ENCODE measurements at places on chromosomes 2 and 18.

DNA sequence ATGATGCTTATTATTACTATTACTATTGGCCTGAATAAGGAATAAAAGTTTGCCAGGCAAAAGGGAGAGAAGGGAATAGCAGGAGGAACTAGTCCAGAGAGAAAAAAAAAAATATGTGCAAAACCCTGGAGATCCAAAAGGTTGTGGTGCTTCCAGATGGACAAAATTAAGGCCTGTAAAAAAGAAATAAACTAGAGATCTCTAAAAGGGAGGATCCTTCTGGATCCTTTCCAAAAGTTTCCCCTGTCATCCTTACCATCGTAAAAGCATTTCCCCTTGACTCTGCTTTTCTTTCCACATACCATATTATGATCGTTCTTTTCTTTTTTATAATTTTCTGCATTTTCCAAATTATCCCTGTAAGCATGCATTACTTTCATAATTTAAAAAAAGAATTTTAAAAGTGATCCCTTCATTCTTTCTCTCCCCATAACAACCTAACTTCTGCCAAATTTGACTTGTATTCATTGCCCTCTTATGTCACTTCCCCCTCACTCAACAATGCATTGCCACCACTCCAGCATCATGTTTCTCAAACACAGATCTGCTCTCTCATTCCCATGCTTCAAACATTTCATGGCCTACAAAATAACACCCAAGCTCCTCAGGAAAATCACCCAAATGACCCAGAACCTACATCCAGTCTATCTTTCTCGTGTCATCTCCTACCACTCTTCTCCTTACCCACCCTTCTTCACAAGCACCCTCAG lies 40.3 kb downstream of the RBMS1 start:
- DNase-seq: no peak

GRCh38 chr2:42309366-42309765 lies 51.7 kb downstream of the COX7A2L start:
- DNase-seq: no peak

DNA sequence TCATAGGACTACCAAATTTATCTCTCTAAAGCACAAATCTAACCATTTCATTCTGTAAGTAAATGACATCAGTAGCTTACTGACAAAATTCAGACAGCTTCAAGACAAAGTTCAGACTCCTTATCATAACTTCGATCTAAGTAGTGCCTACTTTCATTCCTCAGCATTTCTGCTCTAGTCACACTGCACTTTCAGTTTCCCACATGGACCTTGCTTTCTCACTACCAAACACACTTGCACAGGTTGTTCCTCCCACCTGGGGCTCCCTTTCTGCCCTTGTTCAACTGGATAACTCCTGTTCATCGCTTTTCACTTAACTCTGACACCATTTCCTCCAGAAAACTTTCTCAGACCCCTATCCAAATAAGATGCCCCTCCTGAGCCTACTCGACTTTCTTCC lies 22.1 kb upstream of the CCDC150 start:
- DNase-seq: no peak

DNA sequence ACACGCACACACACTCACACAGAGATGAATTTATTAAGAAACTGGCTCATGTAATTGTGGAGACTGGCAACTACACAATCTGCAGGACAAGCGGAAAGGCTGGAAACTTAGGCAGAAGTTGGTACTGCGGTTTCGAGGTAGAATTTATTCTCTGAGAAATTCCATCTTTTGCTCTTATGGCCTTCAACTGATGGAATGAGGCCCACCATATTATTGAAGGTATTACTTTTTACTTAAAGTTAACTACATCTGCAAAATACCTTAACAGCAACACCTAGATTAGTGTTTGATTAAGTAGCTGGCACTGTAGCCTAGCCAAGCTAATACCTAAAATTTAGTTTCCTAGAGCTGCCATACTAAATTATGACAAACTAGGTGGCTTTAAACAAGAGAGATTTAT lies 384.0 kb upstream of the UBE2E3 start:
- no peak for DNase-seq

GRCh38 chr18:25896178-25896780 lies 194.1 kb downstream of the SS18 start:
- DNase-seq: no peak

DNA sequence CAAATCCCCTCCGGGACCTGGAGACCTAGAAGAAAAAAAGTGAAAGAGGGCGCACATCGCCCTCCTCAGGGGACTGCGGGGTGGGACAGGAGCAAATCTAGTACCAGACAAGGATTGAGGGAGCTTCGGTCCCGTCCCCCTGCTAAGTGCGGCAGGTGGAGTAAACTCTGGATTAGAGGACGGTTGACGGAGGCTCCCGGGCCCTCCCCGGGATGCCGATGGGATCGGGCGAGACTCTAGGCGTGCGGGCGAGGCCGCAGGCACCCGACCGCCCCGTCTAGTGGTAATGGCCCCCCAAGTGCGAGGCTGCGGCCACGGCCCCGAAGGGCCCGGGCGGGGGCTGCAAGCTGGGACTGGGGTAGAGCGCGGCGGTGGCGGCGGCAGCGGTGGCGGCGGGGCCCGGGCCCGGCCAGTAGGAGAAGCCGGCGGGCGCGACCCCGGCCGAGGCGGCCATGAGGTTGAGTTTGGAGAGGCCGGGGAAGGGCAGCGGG lies 3.5 kb downstream of the FEV start:
- DNase-seq: no peak

DNA sequence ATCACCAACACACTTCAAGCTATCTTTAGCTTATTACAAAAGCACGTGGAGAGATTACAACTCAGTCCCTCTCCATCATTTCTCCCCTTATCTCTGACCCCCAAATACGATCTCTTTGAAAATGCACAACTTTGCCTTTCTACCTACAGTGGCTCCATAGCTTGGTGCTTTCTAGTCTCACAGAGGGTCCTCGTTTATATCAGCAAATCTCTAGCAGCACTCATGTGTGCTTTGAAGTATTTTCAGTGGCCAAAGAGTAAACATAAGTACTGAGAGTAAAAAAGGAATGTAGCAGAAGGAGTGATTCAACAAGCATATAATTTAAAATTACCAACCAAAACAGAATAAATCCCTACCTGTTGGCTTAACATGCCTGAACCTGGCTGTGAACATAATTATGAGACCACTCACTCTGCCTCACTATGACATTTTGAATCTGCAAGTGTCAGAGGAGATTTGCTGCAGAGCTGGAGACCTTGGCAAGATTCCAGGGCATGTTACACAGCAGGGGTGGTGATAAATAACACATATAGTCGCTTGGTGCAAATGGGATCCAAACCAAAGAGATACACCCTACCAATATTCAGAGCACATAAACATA lies 54.6 kb downstream of the LAMA3 start:
- no peak for DNase-seq

- peak; percentile 58 for DNase-seq
These were observed 4.9 kb upstream of the STK17B start for GRCh38 chr2:196176142-196176738.

GRCh38 chr2:239190361-239190760 lies 210.5 kb downstream of the HDAC4 start:
- DNase-seq: no peak

DNA sequence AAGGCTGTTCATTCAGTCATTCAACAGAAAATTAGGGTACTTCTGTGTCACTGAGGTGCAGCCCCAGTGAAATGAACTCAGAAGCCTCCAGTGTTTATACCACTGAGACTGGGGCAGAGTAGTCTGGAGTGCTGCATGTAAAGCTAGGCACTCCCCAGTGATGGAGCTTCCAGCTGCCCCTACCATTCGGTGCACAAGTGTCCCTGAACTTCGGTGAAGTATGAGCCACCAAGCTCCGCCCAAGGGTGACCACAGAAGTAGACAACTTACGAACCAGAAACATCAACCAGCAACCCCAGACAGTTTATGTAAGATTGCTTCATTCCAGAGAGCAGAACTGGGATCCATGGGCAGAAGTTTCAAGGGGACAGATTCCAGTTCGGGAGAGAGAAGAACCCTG lies 70.6 kb upstream of the FOSL2 start:
- no peak for DNase-seq

DNA sequence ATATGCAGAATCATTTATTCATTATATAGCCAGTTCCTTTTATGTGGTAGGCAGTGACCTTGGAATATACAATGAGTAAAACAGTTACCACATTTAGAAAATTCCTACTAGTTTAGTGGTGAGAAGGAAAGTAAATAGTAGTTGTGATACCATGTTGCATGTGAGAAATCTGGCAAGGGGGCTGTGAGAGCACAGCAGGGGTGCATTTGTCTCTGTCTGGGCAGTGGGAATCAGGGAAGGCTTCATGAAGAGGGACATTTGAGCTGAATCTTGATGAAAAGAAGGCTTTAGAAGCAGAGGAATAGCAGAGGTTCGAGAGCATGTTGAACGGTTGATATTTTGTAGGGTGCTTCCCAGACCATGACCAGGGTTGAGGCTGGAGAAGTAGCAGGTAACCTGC lies 78.7 kb downstream of the RAB3GAP1 start:
- no peak for DNase-seq

DNA sequence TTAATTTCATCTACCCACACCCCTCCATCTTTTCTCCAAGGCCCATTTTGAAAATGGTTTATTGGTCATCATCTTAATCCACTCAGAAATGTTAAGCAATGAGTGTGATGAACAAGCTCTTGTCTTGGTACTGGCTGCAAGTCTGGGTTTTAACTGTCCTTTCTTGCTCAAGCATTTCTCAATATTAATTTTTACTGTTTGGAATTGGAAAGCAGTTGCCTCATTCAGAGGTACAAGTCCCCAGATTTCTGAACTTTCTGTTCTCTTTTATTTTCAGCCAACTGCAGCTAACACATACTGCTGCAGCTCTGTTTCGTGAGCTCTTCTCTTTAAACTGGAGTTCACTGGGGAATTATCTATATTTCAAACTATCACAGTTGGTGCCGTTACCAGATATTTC lies 99.4 kb upstream of the TEX51 start:
- no peak for DNase-seq

DNA sequence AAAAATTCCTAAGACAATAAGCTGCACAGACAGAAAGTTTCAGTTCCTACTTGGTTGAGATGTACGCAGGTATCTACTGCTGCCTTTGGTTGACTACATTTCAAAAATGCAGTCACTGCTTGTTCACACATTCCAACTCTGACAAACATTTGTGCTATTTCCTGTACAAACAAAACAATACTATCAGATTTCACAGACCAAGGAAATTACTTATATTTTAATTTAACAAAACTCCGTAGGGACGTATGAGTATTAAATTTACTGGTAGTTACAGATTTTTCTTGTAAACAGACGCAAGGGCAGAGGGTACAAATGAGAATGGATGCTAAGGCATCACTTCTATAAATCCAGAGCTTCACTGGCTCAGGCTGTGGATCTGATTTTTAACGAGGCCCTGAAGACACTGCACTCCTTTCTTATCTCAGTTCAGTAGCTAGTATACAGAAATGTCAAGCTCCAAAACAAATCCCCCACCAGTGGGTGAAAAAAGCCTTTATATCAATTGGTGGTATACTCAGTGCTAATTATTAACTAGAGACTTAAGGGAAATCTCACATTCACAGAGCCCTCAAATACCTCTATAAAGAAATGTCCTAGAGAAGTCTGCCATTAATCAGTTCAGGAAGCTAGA lies 31.7 kb upstream of the TTC32 start:
- no peak for DNase-seq

- DNase-seq: no peak
These were observed 65.9 kb upstream of the AFF3 start for GRCh38 chr2:100208141-100208770.

- no peak for DNase-seq
These were observed 83.4 kb downstream of the FANCL start for GRCh38 chr2:58157754-58158153.

DNA sequence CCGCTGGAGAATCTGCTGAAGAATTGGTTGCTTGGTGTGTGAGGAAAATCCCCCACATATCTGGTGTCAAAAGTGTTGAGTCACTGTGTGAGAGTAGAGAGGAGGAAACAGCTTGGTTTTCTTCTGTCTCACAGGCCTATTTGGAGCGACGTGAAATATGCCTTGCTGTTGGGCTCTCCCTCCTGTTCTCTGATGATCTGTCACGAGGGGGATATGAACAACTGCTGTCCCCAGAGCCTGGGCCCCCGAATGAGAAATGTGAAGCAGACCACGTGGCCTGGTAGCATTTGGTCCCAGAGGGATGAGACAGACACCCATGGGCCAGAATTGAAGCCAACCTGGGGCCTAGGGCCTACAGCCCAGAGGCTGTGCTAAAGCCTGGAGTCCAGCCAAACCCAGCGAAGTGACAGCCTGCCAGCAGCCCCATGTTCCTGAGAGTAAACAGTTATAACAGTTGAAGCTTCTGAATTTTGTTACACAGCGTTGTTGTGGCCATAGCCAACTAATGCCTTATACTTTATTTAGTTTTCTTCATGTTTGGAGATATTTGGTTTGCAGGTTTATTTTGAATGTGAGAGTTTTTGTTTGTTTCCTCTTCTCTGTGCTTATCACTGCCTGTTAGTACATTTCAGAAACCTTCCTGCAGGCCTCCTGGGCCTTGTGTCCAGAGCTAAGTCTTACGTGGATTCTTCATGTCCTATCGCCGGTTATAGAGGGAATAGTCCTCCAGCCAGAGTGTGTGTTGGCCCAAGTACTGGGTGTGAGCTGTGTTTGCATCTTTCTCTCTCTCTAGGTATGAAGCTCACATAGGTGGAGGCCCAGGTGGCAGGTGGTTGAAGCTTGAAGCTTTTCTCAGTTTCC lies 18.7 kb upstream of the COLEC12 start:
- no peak for DNase-seq

DNA sequence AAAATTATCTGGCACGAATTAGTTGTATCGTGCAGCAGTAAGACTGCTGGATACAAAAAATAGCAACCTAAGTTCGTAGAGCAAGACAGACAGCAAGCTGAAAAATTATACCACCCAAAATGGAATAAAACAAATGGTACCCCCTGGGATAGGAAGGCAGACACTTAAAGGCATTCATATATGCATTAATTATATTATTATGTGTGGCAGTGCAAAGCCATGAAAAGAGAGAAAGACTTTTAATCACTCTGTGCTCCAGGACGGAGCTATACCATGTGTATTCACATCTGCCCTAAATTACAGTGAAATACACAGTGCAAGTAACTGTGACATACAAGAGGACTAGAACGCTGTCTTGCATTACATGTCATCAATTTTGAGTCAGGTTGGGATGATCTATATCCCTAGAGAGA lies 235.9 kb downstream of the GULP1 start:
- no peak for DNase-seq

GRCh38 chr2:76128622-76129021 lies 417.9 kb upstream of the GCFC2 start:
- no peak for DNase-seq

- DNase-seq: peak; percentile 10
These were observed 15.1 kb downstream of the CLIP4 start for GRCh38 chr2:29130295-29130694.

DNA sequence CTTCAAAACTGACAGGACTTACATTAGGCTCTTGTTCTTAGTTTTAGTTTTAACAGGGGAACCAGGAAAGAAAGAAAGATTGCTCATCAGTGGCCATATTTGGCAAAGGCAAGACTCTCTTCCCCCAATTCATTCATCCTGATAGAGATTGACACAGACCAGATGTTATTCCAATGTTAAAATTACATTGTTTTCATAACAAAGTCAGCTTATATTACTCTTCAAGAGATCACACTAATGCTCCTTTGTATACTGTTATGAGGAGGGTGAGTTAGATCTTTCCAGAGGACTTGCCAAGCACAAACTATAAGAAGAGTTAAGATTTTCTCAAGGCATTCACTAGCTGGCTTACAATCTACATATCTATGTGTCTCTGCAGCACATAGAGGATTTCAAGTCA lies 252.1 kb downstream of the SLC8A1 start:
- no peak for DNase-seq

GRCh38 chr2:231238689-231239088 lies 40.3 kb downstream of the ARMC9 start:
- DNase-seq: no peak

Data from stimulated activated CD4-positive, alpha-beta T cell treated with anti-CD3 and anti-CD28 coated beads, Interleukin-4, amount 100 ng/mL, for 4 hours (primary cell).